ENCODE measurements at places on chromosomes 11 and 22.

GRCh38 chr11:134753771-134754520 lies 341.9 kb upstream of the B3GAT1 start:
- DNase-seq = no peak

DNA sequence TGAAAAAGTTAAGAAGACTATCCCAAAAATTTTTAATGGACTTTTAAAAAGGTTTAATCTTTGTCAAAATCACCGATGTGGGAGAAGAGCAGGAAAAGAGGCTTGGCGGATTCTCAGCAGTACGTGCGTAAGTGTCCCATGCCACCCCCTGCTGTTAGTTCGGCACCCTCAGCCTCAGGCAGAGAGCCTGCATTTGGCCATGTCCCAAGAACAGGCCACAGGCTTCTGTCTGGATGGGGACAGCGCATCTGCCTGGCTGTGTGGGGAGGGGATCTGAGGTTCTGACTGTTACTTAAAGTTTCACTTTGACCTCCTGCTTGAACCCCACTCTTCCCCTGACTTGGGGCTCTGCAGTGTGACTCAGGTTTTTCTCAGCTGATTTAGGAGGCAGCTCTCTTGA lies 35.3 kb downstream of the EXT2 start:
- DNase-seq = no peak

- DNase-seq = no peak
Observed at GRCh38 chr11:43316451-43316850, 4.7 kb downstream of the API5 start.

DNA sequence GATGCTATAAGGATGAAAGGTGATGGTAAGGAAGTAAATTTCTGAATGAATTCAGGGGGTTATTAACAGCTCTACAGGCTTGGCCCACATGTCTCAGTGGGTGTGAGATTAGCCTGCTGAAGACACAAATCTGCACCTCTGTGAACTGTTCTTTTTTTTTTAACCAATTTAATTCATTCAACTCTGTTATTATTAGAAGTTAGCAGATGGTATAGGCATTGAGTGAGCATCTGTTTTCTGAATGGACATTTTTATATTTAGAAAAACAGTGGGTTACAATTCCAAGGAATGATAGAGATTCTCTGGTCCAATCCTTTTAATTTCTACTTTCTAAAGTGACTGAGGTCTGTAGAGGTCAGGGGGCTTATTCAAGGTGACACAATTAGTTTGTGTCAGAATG lies 122.0 kb upstream of the SORL1-AS1 start:
- DNase-seq = no peak

DNA sequence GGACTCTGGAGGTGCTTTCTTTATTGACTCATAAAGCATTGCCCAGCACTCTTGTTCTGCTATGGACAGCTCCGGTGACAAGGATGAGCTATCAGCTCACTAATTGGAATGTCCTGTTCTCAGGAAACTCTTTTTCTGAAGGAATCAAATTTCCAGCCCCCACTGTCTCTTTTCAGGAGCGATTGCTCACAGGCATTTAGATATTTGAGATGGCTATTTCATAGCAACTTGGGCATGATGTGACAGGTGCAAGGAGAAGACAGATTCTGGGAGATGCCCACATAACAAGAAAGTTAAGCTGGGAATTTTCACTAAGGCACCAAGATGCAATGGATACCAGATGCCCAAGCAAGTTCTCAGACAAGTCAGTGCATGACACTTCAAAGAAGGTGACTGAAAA lies 123.4 kb upstream of the CSNK2A3 start:
- no peak for DNase-seq

- no peak for DNase-seq
Observed at GRCh38 chr11:118786657-118787056, 4.3 kb downstream of the DDX6 start.

DNA sequence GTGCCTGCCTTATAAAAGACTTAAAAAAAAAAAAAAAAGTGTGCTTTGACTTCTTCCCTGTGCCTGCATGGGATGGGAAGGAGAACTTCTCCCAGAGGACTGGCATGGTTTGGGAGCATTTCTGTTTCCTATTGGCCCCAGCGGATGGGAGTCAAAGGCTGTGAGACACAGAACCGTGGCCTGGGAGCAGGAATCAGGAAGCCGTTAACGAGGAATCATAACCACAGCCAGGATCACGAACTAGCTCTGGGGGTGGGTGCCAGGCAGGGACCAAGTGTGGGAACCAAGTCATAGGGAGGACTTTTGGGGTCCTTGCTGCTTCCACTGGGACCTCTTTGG lies 526 bp downstream of the C1QTNF6 start:
- DNase-seq = peak; percentile 81

GRCh38 chr11:17405232-17406005 lies 17.0 kb upstream of the KCNJ11 start:
- DNase-seq = peak; percentile 52

Measured in lung microvascular endothelial cell (primary cell).